Fibroblast of skin of left biceps (primary cell): ENCODE measurements at places on chromosomes 6 and 20.

DNA sequence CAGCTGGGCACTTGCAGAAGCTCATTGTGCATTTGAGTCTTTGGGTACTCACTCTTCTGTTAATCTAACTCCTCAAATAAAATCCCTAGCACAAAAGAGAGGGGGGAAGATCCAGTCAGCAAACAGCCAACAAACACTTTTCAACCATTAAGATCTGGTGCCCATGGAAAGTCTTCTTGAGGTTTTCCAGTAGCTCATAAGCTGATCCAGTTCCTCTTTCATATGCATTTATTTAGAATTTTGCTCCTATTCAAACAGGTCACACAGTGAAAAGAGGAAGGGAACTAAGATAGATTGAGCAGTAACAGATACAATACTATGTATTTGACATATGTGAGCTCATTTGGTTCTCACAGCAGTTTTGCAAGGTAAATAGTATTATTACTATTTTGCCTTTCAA, 38.6 kb downstream of the HLA-DPB1 start:
- no peak for DNase-seq

DNA sequence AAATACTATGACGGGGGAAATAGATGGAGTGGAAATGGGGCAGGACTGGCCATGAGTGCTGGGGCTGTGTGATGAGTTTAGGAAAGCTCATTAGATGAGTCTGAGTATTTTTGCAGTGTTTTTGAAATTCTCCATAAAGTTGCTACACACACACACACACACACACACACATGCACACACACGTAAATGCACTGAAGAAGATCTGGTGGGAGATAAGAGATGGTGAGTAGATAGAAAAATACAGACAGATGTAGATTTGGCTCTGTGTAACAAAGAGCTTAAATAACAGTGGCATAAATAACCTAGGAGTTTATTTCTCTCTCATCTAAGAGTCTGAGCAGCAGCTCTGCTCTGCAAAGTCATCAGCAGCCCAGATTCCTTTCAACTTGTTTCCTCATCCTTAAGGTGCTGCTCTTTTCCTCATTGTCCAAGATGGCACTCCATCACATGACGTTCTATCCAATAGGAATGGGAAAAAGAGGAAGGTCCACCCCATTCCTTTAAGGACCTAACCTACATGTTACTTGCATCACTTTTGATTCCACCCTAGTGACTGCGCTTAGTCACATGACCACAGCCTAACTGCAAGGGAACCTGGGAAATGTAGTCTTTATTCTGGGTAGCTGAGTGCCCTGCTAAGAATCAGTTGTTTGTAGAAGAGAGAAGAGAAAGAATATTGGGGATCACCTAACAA, 76.4 kb downstream of the EYA2 start:
- DNase-seq = peak; percentile 74

DNA sequence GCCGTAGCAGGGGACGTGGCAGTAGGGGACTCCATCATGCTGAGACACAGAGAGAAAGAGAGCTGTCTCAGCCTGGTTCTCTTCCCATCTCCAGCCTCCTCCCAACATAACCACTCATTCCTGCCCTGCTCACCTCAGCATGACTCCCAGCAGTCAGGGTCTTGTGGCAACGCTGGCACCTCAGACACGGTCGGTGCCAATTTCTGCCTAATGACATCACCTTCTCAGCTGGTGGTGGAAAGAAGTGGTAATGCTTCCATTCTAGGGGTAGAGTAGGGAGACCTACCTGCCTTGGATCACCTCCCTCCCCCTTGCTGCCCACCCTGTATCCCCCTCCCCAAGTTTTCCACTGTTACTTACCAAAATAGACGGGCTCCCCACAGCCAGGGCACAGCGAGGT, 2.5 kb downstream of the CRIP3 start:
- DNase-seq = no peak

DNA sequence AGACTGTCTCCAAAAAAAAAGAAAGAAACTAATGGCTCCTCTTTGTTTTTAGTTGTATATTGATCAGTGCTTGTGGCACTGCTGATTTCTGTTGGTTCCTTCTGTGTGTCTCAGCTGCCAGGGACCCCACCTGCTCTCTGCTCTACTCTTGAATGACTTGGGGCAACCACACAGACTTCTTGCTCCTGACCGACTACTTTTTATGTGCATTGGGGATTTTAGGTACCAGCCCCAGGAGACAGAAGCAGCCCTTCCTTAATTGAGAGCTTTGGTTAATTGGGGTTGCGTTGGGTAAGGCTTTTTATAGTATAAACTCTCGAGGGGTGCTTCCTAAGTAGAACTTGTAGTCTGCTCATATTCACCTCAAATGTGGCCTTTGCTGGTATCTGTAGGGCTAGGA, 6.9 kb downstream of the STK35 start:
- no peak for DNase-seq

- no peak for DNase-seq
These were observed 518.0 kb upstream of the SLC35B3 start for GRCh38 chr6:8953310-8953709.

GRCh38 chr6:111680015-111680712, 74.5 kb upstream of the TRAF3IP2 start:
- DNase-seq = no peak

DNA sequence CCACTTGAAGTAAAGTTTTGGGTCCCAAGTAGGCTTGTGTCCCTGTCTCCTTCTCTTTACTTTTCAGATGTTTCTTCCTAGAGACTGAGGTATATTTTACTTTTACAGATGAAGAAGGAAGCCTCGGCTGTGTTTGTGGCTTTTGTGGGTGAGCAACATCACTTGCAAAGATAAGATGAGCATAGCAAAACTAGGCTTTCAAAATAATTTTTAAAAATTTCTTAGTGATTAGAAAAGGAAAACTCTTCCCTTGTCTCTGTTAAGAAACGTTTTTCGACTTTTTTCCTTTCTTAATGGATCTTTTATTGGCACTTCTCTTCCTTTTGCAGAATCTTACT, 7.6 kb downstream of the PTPN1 start:
- no peak for DNase-seq

- DNase-seq = no peak
These were observed 44.8 kb upstream of the BCLAF1 start for GRCh38 chr6:136334465-136334846.

DNA sequence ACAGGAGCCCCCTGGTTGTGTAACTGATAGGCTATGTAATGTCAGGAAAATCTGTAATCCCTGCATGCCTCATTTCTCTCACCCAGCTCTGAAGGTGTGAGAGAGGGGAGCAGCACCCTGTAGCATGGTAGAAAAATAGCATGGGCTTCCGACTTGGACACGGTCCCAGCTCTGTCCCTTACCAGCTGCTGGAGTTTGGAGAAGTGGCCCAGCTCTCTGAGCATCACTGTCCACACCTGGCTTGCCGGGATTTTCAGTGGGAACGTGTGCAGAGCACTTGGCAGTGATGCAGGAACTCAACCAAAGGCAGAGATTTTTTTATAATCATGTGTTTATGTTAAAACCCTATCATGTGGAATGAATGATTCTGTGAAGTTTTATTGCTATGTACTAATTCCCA, 34.6 kb downstream of the STK35 start:
- no peak for DNase-seq

DNA sequence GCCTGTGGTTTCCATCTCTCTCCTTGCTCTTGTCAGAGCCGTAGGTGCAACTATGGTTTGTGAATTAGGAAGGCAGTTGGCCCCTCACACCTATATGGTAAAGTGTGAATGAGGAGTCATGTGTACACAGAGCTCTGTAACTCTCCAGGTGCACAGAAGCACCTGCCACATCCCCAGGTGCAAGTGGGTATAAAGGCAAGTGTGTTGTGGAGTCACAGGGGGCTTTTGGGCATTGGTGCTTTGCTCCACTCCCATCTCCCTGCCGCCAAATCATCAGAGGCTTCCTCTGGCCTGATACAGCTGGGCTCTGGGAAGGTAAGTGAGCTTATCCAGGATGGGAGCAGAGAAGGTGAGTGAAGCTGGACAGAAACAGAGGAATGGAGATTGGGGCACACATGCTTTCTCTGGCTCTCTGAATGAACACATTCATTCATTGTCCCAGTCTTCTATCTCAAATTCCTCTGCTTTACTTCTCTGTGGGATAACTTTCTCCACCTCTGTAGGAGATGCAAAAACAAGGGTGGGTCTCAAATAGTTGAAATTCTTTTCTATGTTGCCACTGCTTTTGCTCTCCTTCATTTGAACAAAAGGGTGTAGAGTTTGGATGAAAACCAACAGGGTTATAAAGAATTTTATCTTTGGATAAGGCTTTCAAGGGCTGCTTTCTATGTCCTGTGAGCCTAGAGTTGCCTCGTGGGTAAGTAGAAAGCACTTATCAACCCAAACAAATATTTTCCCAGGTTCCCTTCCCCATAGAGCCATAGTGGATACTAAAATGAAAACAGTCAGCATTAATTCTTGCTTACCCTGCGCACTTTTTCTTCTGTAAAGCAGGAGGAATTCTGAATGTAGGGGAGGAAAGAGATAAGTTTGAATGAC, 45.0 kb upstream of the RIPOR2 start:
- DNase-seq = peak; percentile 17
